ENCODE measurements at places on chromosomes 5 and 9. TPM values are rescaled to one million over a fixed set of nuclear protein-coding genes. Genes with fewer than 3 reads are reported as not detected.

The PSIP1 gene
- 132 TPM for total RNA-seq

The SPINK13 gene
- not detected for total RNA-seq

The FUBP3 gene
- total RNA-seq, result 36.4 TPM

The SLC6A19 gene
- total RNA-seq, result not detected

The SLC27A6 gene
- not detected for total RNA-seq

The LCN15 gene
- not detected for total RNA-seq

The NFIL3 gene
- 39.5 TPM for total RNA-seq

The PCDHGA9 gene
- total RNA-seq, result 0.08 TPM

The MORN5 gene
- not detected for total RNA-seq

The SPOCK1 gene
- not detected for total RNA-seq
